ENCODE measurements at places on chromosomes 5 and 9. TPM values are rescaled to one million over a fixed set of nuclear protein-coding genes. Genes with fewer than 3 reads are reported as not detected.

Gene TTC23L
- 1.7 TPM for total RNA-seq

Gene C5orf52
- not detected for total RNA-seq

Gene BRD3OS
- total RNA-seq, result 24.4 TPM

Gene FAM221B
- total RNA-seq, result not detected

Gene ARL14EPL
- total RNA-seq, result not detected

Gene ZFP37
- 4.1 TPM for total RNA-seq

Measured in kidney (tissue), 22 donors.